ENCODE measurements at places on chromosomes 2 and 18.
A peak's percentile ranks its signal among the peaks of the same experiment; 100 is the strongest.

GRCh38 chr2:127545189-127545588 lies 9.7 kb downstream of the MYO7B start:
- DNase-seq = no peak

- no peak for DNase-seq
These were observed 46.3 kb upstream of the CCDC150 start for GRCh38 chr2:196592911-196593881.

DNA sequence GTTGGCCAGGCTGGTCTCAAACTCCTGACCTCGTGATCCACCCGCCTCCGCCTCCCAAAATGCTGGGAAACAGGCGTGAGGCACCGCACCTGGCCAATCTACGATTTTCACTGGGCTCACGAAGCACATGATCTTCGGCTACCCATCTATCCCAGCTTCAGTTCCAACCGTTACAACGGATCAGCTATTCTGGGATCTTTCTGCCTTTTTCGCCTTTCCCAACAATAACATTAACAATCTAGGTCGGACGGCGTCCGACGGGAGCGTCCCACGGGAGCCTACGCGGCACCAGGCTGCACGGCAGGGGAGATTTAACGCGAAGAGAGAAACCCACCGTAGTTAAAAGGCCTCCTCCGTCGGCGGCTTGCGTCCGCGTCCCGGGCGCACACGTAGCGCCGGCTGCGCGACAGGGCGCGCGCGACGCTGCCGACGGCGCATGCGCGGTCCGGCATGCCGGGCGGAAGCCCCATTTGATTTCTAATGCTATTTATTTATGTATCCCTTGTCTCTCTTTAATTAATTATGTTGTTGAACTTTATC lies at the start of gene MSL3B:
TSS of gene MSL3B (minus strand) at position 394 of the 540 bp plus-strand sequence.
- no peak for DNase-seq

DNA sequence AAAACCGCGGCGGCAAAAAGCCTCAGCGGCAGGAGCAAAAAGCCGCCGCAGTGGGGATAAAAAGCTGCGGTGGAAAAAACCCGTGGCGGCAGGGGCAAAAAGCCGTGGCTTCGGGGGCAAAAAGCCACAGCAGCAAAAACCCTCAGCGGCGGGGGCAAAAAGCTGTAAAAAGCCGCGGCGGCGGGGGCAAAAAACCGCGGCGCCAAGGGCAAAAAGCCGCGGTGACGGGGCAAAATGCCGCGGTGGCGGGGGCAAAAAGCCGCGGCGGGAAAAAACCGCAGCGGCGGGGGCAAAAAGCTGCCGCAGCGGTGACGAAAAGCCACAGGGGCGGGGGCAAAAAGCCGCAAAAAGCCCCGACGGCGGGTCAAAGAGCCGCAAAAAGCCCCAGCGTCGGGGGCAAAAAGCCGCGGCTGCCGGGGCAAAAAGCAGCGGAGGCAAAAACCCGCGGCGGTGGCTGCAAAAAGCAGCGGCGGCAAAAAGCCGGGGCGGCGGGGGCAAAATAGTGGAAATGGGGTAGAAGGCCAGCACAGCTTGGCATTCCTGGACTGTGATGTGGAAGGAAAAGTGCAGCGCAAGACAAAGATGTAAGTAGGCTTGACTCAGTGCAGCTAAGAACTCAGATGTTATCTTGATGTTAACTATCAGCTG lies 151.8 kb downstream of the ANKRD30BL start:
- no peak for DNase-seq

DNA sequence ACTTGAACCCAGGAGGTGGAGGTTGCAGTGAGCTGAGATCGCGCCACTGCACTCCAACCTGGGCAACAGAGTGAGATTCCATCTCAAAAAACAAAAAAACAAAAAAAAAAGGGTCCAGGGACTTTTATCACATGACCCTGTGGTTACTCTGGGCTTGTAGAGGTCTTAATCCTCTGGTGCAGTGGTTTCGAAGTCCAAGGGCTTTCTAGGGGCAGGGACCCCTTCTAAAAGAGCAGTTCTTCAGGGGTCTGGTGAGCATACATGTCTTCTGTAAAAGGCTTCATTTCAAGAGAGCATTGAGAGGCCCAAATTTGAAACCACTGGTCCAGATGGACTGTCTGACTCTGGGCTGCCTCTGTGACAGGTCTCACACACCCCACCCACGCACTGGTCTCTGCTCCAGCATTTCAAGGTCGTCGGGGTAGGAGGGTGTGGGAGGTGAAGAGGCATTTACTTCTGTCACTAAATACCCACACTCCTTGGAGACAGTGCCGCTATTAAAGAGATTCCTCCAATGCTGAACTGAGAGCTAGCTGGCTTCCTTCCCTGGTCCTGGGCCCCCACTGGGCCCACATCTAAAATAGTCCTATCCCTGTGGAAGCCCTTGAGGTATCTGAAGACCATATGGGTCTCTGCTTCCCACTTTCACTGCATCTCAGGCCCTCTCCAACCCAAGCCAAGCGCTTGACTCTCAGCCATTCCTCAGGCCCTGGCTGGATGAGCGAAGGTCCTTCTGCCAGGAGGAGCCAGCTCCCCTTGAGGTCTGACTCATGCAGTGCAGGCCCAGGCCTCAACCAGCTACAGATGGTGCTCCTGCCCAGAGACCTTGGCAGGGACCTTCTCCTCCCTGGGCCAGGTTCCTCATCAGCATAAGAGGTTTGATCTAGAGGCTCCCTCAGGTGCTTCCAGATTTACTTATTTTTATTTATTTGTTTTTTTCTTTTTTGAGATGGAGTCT lies 44.8 kb downstream of the PAX8 start:
- DNase-seq = no peak

GRCh38 chr18:71899707-71900472 lies 644.3 kb downstream of the CBLN2 start:
- DNase-seq = peak; percentile 52

GRCh38 chr18:23033056-23033455 lies 99.9 kb downstream of the RBBP8 start:
- DNase-seq = no peak

GRCh38 chr2:105843476-105844374 lies 99.0 kb downstream of the NCK2 start:
- DNase-seq = no peak
